Cardiac muscle cell (in vitro differentiated cells and primary cell): ENCODE measurements at places on chromosomes 4 and X. TPM values are rescaled to one million over a fixed set of nuclear protein-coding genes. Genes with fewer than 3 reads are reported as not detected.

DNA sequence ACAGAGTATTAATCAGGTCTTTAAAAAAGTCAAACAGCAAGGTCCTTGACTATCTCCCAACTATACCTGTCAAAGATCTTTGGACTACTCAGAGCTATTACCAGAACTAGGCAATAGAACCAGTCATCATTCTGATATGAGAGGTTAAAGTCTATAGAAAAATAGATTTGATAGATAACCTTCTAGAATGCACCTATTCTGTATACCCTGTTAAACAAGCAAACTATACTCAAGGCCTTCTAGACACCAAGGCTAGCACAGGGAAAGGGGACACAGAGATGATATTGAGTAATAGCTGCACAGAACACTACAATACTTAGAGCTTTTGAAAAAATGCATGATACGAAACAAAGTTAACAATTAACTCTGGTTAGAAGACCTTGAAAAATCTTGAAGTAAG lies 149.5 kb downstream of the NR3C2 start:
- no peaks in the 10 kb centered on the region for H3K27me3 ChIP-seq
- H3K27ac ChIP-seq = no peak overlapping the region
- no peak overlapping the region for H3K4me3 ChIP-seq
- no peaks in the 10 kb centered on the region for H3K36me3 ChIP-seq
- peaks cover 6% of the 10 kb centered on the region for H3K4me1 ChIP-seq

GRCh38 chr4:119559044-119559647 lies 69.5 kb downstream of the PDE5A start:
- no peak overlapping the region for H3K4me3 ChIP-seq
- peak; percentile 36 for DNase-seq

DNA sequence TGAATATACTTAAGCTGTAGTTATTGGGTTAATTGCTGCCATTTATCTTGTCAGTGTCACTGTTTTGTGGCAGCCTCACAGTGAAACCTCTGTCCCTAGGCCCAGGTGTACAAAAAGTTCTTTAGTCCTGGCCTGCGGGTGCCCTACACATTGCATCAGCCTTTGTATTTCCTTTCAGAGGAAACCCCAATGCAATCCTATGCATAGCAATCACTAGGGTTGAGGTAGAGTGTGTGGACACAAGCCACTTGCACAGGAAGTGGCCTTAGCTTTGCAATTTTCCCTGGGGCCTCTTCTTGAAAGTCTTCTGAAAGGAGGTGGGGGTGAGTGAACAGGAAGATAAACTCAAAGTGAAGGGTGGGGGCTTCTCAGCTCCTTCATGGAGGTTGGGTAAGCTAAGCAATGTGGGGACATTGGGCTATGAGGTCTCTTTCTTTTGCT lies 27.8 kb downstream of the VSIG4 start:
- no peaks in the 10 kb centered on the region for H3K36me3 ChIP-seq
- H3K27me3 ChIP-seq = no peaks in the 10 kb centered on the region
- H3K27ac ChIP-seq = no peak overlapping the region

Gene CMC4
- total RNA-seq = 23.3 and 48.7 TPM in 2 replicates

Gene PCDH18
- 6.6 and 9.8 TPM in 2 replicates for total RNA-seq

Gene PI4K2B
- total RNA-seq = 6.5 and 7.4 TPM in 2 replicates

DNA sequence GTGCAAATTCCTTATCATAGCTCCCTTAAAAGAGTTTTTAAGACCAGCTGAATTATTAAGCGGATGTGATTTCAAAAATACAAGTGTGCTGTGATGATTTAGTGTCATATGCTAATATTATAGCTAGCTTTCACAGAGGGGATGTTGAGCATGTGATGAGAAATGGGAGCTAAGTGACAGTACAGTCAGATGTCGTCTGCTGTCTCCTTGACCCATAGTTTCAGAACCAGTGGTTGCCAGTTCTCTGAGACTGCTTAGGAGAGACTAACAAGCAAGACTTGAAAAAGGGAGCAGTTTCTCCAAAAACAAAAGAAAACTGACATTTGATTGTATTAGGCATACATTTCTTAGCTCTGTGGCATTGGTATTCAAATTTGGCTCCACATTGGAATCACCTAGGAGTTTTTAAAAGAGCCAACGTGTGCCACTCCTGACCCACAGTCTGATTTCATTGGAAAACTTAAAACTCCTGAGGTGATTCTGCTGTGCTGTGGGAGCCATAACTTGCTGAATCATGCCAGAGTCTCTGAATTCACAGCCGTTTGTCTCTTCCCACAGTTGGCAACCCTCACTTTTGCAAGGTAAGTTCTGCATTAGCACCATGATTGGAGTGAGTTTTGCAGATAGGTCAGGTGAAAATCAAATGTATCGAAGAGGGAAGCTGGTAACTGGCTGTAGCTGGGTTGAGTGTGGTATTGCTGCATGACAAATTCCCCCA lies 20.3 kb downstream of the FUNDC2 start:
- H3K4me3 ChIP-seq = no peak overlapping the region
- H3K36me3 ChIP-seq = no peaks in the 10 kb centered on the region
- H3K27me3 ChIP-seq = no peaks in the 10 kb centered on the region
- no peak overlapping the region for H3K27ac ChIP-seq
- no peaks in the 10 kb centered on the region for H3K4me1 ChIP-seq

Gene GRIA3
- 2.8 and 5.9 TPM in 2 replicates for total RNA-seq

- H3K36me3 ChIP-seq = no peaks in the 10 kb centered on the region
- no peak overlapping the region for H3K4me3 ChIP-seq
- no peak for DNase-seq
- no peak overlapping the region for H3K27ac ChIP-seq
Observed at GRCh38 chrX:39777623-39778025, 320.1 kb downstream of the BCOR start.

DNA sequence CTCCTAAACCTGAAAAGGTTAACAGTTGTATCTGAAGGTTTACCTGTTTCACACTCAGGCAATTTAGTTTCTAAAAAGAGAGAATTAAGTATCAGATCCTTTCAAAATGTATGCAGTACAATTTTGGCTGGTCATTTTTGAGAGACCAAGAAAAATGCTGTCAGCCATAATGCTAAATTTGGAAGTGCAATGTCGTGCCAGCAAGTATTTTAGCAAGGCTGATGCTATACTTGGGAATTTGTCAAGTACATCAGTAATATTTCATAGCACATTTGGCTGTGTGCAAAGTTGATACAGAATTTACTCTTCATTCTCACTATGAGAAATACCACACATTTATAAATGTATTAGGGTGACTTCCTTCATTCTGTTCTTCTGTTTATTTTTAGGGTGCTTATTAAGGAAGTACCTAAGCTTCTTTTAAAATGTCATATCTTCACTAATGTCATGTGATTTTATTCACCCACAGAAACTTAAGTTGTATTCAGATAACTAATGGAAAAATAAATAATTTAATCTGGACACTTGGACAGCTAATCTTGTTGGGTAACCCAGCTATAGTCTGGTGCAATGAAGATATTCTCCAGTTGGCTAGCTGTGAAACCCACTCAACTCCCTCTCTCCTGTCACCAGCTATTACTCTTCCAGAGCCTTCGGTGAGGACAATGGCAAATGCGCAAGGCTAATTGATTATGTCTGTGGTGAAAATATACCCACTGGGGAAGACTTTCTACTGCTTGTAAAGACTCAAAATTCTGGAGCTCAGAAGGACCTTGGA lies 84.2 kb upstream of the TLL1 start:
- H3K4me3 ChIP-seq = no peak overlapping the region
- no peak for DNase-seq
- no peak overlapping the region for H3K27ac ChIP-seq
- H3K27me3 ChIP-seq = no peaks in the 10 kb centered on the region

DNA sequence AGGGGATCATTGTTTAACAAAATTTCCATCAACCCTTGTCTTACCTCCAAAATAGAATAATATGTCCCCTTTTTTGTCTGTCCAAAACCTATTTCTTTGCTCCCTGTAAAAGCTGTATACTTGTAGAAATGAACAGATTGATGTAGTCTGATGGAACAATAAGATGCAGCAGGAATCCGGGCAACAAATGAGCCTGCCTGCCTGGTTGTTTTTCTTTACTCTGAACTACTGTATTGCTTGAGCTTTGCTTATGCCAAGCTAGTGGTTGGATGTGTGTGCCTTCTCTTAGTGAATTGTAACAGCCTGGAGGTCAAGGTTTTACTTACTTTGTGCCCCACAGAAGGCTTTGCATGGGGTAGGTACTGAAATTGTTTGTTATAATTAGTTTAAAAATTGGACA lies 116.2 kb upstream of the TLL1 start:
- no peaks in the 10 kb centered on the region for H3K4me1 ChIP-seq
- no peaks in the 10 kb centered on the region for H3K36me3 ChIP-seq

- no peak for DNase-seq
- no peaks in the 10 kb centered on the region for H3K36me3 ChIP-seq
- H3K4me1 ChIP-seq = peaks cover 16% of the 10 kb centered on the region
- no peaks in the 10 kb centered on the region for H3K27me3 ChIP-seq
- no peak overlapping the region for H3K4me3 ChIP-seq
- H3K27ac ChIP-seq = no peak overlapping the region
Observed at GRCh38 chr4:128328106-128328505, 40.5 kb upstream of the PGRMC2 start.

DNA sequence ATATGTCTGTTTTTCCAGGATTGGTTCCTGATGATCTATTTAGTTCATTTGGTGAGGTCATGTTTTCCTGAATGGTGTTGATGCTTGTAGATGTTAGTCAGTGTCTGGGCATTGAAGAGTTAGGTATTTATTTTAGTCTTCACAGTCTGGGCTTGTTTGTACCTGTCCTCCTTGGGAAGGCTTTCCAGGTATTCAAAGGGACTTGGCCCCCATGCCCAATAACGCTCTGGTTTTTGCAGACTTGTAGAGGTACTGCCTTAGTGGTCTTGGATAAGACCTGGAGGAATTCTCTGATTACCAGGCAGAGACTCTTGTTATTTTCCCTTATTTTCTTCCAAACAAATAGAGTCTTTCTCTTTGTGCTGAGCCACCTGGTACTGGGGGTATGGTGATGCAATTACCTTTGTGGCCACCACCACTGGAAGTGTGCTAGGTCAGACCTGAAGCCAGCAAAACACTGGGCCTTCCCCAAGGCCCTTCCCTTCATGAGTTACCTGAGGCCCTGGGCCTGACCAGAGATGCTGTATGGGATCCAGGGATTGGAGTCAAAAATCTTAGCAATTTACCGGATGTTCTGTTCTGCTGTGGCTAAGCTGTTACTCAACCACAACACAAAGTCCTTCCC lies 63.3 kb upstream of the RXFP1 start:
- no peaks in the 10 kb centered on the region for H3K36me3 ChIP-seq
- H3K4me1 ChIP-seq = no peaks in the 10 kb centered on the region
- H3K4me3 ChIP-seq = no peak overlapping the region
- no peak overlapping the region for H3K27ac ChIP-seq

DNA sequence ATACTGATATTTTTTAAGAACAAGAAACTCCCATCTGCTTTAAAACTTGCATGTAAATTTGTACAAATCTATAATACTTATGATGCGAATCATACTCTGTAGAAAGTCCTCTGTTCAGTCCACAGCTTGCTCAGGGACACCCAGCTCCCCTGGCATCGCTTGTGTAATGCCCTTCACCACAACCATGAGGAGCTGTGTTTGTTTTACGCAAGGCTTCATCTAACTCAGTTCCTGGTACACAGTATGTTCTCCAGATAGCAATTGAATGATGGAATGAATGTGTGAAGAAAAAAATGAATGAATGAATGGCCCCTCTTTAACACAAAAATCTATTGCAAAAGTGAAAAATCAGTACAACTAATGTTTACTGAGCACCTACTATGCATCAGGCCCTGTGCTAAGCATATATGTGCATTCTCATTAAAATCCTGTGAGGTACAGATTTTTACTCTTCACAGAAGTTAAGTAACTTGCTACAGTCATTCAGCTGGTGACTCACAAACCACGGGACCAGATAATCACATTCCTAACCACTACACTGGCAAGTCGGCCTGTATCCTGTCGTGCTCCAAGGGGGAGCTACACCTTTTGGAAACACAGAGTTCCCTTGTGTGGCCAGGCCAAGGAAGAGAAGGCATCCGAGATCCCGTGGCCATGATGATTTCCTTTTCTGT lies 58.7 kb upstream of the KDR start:
- no peaks in the 10 kb centered on the region for H3K27me3 ChIP-seq
- no peak for DNase-seq
- peak overlapping the region; percentile 88 for H3K27ac ChIP-seq
- H3K4me3 ChIP-seq = no peak overlapping the region

DNA sequence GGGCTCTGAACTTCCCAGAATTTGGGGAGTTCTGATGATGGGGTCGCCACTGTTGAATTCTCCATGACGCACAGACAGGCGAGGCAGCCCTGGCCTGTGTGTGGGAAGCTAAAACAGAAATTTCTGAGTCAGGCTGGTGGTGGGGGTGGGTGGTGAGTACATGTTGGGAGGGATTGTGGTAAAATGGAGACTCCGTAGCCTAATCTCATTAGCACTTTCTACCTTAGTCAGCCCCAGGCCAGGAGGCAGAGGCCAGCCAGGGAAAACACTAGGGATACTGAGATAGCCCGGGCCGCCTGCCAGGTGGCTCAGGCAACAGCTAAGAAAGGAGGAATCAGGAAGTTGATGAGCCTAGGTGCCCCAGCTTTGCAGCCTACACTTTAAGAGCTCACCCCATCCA lies 39.3 kb upstream of the NHSL2 start:
- H3K27ac ChIP-seq = no peak overlapping the region
- H3K36me3 ChIP-seq = no peaks in the 10 kb centered on the region
- no peak for DNase-seq

DNA sequence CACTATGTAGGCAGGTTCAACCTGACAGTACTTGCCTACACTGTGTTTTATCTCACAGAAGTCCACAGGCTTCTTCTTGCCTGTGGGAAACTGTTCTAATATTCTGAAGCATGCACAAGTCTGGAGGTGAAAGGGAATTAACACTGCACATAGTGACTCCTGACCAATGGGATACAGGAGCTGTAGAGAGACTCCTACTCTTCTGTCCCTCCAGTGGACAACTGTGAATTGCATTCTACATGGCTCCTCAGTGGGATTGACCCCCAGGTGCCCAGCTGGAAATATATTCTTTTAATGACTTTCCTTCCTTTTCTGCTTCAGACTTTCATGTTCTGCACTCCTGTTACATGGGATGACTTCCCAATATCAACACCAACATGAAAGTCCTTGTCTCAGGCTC lies 8.2 kb upstream of the YIPF6 start:
- no peaks in the 10 kb centered on the region for H3K27me3 ChIP-seq
- H3K4me3 ChIP-seq = no peak overlapping the region
- no peaks in the 10 kb centered on the region for H3K36me3 ChIP-seq
- H3K27ac ChIP-seq = no peak overlapping the region

DNA sequence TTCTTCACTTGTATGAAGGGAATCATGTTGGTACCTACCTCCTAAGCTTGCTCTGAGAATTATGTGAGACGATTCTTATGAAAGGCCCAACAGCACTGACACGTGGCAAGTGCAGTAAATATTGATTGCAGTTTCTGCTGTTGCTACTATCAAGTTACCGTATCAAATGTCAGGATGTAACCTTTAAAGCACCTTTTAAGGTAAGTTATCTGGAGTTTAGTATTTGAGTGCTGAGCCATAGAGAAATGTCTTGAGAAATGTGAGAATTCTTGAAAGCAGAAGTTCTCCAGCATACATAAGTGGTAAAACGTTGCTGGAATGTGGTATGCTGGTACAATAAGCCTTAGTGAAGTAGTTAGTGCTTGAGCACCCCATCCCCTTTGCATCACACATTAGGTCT lies 90.4 kb downstream of the PHOX2B start:
- no peaks in the 10 kb centered on the region for H3K36me3 ChIP-seq
- no peaks in the 10 kb centered on the region for H3K4me1 ChIP-seq
- no peak overlapping the region for H3K4me3 ChIP-seq
- peaks cover 56% of the 10 kb centered on the region for H3K27me3 ChIP-seq
- no peak overlapping the region for H3K27ac ChIP-seq
- DNase-seq = no peak

Gene SH3TC1
- total RNA-seq = 3.8 and 4.6 TPM in 2 replicates

- H3K4me3 ChIP-seq = no peak overlapping the region
- peak; percentile 61 for DNase-seq
- H3K36me3 ChIP-seq = no peaks in the 10 kb centered on the region
Observed at GRCh38 chr4:168605411-168605810, 108.6 kb downstream of the PALLD start.

Gene TAF7L
- not detected in 2 replicates for total RNA-seq

Gene IBSP
- not detected in 2 replicates for total RNA-seq

Gene PTCHD1
- total RNA-seq = 0.56 and 0.92 TPM in 2 replicates
